ENCODE measurements at places on chromosomes 3 and 15.

- no peak for DNase-seq
Observed at GRCh38 chr3:145144361-145144760, 1016.6 kb downstream of the PLOD2 start.

DNA sequence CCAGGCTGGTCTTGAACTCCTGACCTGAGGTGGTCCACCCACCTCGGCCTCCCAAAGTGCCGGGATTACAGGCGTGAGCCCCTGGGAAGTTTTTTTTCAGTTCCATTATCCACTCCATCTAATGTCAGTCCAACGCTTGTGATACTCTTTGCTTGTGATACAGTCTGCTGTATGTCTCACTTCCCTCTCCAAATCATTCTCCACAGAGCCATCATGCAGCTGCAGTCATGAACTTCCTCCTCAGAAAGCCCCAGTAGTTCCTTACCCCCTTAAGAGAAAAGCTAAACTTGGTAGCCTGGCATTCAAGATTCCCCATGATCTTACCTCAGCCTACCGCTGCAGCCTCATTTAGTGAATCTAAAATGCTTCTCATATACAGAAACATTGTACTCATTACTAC is 2.3 kb downstream of the ARPC4 start:
- DNase-seq: no peak

- no peak for DNase-seq
Observed at GRCh38 chr15:60316961-60317360, 80.8 kb downstream of the ANXA2 start.

DNA sequence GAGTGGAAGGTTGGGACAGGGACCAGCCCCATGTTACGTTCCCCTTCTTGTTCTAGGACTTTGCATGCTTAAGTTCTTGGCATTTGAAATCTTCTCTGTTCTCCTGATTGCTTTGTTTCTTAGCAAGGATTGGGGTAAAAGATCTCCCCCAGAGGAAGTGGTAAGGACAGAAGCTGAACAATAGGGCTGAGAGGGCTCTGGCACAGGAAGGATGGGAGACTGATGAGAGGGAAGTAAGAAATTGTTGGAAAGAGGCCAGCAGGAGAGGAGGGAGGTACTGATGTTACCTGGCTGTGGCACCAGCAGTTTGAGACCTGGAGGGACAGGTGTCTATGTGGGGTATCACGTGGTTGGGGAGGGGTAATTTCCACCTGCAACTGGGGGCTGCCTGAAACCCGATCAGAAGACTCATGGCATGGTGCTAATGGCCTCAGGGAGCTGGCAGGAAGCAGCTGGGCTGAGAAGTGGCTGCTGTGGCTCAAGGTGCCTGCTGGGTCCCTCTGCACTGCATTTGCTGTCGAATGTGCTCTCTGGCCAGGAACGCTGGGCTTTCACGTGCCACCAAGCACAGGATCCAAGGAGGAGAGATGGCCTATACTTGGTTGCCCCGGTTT is 108.4 kb downstream of the LSM3 start:
- DNase-seq: no peak

DNA sequence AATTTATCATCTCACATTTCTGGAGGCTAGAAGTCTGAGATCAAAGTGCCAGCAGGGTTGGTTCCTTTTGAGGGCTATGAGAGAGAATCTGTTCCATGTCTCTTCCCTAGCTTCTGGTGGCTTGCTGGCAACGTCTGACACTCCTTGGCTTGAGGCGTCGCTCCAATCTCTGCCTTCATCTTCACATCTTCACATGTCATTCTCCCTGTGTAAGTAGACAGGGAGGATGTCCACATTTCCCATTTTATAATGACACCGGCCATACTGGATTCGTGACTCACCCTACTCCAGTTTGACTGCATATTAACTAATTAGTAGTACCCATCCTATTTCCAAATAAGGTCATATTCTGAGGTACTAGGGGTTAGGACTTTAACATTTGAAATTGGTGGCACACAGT is 17.5 kb upstream of the ARHGAP31 start:
- DNase-seq: no peak

- peak; percentile 13 for DNase-seq
Observed at GRCh38 chr3:156674911-156675829, 780 bp downstream of the TIPARP start.

GRCh38 chr3:138033202-138033691 is 23.3 kb downstream of the CLDN18 start:
- no peak for DNase-seq

DNA sequence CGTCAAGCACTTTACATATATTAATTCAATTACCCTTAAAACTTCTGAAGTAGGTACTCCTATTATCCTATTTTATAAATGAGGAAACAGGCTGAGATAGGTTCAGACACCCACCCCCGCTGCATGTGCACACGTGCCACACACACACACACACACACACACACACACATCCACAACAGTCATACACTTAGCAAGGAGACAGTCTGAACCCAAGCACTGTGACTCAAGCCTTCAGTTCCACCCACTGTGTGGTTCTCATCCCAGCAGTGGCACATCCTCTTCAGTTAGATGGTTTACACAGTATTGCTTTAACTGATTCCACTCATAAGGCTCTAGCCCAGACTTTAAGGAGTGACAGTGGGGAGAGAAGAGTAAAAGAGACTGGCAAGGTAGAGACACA is 91.1 kb upstream of the FGF7 start:
- no peak for DNase-seq

DNA sequence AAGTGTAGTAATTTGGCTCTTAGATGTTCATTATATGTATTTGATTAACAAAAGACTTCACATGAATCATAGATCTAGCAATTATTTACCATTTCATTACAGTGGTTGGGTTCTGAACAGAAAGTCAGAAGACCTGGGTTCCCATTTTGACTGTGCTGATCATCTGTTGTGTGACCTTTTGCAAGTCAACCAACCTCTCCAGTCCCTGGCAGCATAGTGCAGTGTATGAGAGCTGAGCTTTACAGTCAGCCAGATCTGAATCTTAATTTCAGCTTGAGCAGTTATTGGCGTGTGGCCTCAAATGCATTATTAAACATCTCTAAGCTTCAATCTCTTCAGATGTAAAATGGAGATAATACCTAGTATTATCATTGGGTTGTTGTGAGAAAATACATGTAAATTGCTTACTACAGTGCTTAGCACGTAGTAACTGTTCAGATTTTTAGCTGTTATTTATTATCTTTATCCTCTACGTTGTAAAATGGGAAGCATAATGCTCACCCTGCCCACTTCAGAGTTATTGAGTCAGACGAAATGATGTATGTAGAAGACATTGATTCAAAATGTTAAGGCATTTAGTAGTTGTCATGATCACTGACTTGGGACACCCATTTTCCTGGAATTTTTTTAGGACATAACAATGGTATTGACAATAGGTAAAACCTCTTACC is 104.0 kb downstream of the KLHL25 start:
- no peak for DNase-seq

DNA sequence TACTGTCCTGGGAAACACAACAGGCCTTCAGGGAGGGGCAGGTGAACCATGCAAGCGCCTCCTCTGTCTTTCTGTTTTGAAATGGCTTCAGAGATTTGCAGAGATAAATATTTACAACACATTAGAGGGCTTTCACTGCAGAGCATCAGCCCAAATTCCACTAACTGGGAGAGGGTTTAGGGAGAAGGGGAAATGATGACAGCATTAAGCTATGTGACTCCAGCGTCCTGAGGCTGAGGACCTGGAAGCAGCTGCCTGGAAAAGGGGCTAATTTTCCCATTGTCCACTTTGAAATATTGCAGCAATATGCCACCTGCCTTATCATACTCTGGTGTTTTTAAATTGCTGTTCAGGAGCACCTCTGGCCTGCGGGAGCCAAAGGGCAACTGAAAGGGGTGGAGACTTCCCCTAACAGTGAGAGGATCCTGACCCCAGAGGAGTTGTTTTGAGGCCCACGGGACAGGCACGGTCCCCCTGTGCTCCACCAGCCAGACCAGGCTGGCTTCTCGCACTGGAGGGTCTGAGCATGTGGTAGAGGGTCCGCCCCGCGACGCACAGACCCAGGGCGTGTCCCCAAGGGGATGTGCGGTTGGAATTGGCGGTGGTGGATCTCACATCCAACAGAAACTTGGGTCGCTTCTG is 110.6 kb downstream of the XXYLT1 start:
- no peak for DNase-seq

- DNase-seq: no peak
Observed at GRCh38 chr15:25426896-25427610, 11.8 kb downstream of the UBE3A start.

GRCh38 chr3:129656659-129657247 is 50.3 kb upstream of the PLXND1 start:
- no peak for DNase-seq

DNA sequence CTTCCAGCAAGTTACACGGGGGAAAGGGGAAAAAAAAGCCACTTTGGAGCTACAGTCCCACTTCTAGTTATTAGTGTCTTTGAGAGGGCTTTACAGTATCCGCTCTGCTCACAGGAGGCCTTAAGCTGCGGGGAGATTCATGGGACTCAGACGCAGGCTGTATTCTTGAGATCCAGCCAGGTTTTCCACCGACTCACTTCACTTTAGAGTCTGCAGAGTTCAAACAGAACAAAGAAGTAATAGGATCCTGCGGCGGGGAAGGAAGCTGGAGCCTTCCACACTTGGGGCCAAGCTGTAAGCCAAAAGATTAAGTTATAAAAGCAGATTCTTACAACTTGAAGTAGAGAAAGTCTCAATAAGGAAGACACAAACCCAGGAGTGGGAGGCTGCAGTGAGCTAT is 60.2 kb upstream of the FAM174B start:
- no peak for DNase-seq

DNA sequence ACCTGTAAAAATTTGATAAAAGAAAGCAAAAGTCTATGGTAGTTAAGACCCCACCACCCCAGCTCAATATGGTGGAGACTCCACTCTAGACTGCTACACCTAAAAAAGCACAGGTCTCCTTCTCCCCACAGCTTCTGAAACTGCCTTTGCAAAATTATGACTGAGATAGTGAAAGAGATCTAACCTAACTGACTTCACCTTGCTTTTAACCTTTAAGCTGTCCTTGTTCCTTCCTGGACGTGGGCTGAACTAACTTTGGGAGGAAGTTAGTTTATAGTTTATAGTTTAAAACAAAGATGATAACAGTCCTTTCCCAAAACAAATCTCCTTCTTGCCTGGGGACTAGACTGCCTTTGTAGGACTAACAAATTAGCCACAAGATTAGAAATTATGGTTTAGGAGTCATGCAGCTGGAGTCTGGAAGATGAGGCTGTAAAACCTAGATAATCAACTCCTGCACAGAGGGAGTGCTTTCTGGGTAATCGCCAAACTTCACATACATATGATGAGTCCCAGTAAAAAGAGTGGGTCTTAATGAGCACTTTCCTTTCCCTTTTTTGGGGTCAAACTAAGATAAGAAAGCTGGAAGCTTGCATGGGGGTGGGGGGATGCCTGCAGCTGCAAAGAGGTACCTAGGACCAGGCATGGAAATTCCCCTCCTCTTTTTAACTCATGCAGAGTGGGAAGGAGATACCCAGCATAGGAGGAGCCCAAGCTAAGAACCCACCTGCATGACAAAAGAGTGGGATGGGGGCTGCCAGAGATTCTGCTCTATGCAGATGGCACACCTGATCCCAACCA is 17.5 kb downstream of the CCR8 start:
- no peak for DNase-seq

- no peak for DNase-seq
Observed at GRCh38 chr3:9247941-9248521, 1.4 kb downstream of the SRGAP3 start.

DNA sequence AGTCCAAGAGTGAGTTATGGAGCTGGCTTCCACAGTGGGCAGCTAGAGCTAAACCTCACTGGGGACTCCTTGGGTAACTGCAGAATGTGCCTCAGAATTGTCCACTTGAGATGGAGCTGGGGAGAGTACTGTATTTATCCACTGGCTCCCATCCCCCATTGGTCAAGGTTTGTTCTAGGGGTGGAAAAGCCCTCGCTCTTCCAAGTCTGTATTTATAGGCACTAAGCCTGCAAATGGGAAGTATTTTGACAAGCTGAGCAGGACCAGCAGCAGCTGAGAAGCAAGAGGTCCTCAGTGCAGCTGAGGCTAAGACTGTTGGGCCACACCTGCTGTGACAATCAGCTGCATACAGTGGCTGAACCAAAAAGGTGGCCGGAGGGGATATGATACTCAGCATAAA is 5.8 kb downstream of the USP13 start:
- no peak for DNase-seq

- DNase-seq: no peak
Observed at GRCh38 chr15:28917791-28918140, 32.0 kb downstream of the APBA2 start.

- no peak for DNase-seq
Observed at GRCh38 chr3:186534113-186534669, 10.0 kb downstream of the CRYGS start.

- DNase-seq: no peak
Observed at GRCh38 chr3:45607790-45608189, 13.2 kb downstream of the LIMD1 start.

DNA sequence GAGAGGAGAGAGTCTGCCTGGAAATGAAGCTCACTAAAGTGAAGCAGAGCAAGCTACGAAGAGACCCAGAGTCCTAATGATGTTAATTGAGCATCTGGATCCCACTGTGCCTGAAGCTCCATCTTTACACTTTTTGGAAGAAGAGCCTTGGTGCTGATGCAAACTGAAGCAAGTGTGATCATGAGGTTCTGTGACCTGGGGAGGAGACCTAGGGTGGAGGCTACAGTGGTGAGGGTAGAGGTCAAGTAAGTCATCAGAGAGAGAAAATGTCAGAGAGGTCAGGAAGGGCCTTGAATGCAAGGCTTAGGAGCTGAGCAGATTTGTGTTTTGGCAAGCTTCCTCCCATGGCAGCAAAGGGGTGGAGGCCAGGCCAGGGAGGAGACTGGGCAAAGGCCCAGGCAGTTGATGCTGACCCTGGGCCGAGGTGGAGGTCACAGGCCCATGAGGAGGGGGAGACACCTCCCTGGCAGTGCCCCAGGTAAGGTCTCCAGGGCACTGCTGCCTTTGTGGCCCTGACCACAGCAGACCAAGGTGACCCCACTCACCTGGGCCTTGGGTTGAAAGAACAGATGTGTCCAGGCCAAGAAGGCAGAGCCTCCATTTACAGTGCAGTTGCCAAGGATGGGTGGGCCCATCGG is 1.6 kb downstream of the GRIP2 start:
- no peak for DNase-seq

GRCh38 chr3:183613366-183614285 is 21.8 kb upstream of the KLHL24 start:
- DNase-seq: no peak

- DNase-seq: no peak
Observed at GRCh38 chr15:45784656-45785055, 149.8 kb downstream of the SQOR start.

- DNase-seq: no peak
Observed at GRCh38 chr15:92840149-92840548, 60.0 kb upstream of the CHD2 start.

- DNase-seq: no peak
Observed at GRCh38 chr15:27514526-27514925, 543.5 kb downstream of the GABRG3 start.

Measured in stimulated activated CD4-positive, alpha-beta T cell treated with anti-CD3 and anti-CD28 coated beads, Interleukin-15, amount 100 ng/mL, for 1 hour (primary cell).